ENCODE measurements at places on chromosomes 1 and 21.

- DNase-seq = no peak
These were observed 111.7 kb upstream of the KCNJ6 start for GRCh38 chr21:38027901-38028498.

DNA sequence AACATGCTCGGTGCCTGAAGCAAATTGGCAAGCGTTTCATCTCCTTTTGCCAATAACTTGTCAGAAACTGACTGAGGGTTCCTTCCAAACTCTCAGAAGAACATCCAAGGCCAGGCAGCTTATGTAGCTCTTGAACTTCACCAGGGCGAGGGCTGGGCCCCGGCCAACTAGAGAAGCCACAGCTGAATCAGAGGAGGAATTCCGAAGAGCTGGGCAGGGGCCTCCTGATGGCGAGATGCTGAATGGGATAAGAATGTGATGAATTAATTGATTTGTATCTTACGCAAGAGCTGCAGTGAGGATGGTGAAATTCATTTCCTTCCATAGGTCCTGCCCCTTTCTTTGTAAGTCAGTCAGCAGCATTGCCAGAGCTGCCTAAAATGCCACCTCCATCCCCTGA, 345.8 kb downstream of the KIF26B start:
- DNase-seq = no peak

- DNase-seq = no peak
These were observed 211.1 kb downstream of the LRRC40 start for GRCh38 chr1:69994241-69994640.

GRCh38 chr1:28508435-28508754, 2.6 kb downstream of the RCC1 start:
- peak; percentile 31 for DNase-seq

- no peak for DNase-seq
These were observed 5.8 kb upstream of the FUBP1 start for GRCh38 chr1:77984629-77985028.

DNA sequence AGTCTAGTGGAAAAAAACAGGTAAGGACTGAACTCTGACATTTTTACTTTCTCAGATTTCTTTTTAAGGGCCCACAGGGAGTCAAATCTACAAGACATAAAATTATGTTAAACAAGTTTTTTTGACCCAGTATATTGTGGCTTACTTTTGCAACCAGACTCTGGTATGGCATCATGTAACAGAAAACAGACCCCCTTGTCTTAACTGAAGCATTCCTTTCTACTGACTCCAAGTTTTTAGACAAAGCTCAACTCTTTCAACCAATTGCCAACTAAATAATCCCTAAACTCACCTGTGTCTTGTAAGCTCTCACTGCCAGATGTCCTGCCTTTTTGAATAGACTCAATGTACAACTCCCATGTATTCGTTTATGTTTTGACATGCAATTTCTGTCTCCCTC, 64.3 kb downstream of the FASLG start:
- DNase-seq = no peak

DNA sequence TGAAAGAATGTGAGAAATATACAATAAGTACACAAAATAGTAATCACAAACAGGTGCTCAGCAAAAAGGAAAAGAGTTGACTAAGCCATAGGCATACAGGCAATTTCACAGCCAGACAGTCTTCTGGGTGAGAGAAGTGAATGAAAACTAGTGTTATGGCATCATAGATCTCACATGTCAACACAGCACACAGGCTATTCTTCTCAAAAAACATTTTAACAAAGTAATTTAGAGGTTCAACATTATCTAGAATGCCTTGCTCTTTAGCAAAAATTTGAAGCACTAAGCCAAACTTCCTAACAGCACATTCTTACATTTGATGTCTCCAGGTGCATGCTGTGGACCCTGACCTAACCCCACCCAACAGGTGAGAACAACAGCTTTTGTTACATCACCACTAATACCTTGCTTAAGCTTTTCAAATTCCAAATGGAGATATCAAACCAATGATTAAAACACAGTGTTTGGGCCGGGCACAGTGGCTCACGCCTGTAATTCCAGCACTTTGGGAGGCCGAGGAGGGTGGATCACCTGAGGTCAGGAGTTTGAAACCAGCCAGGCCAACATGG, 30.5 kb downstream of the OTUD7B start:
- DNase-seq = no peak

DNA sequence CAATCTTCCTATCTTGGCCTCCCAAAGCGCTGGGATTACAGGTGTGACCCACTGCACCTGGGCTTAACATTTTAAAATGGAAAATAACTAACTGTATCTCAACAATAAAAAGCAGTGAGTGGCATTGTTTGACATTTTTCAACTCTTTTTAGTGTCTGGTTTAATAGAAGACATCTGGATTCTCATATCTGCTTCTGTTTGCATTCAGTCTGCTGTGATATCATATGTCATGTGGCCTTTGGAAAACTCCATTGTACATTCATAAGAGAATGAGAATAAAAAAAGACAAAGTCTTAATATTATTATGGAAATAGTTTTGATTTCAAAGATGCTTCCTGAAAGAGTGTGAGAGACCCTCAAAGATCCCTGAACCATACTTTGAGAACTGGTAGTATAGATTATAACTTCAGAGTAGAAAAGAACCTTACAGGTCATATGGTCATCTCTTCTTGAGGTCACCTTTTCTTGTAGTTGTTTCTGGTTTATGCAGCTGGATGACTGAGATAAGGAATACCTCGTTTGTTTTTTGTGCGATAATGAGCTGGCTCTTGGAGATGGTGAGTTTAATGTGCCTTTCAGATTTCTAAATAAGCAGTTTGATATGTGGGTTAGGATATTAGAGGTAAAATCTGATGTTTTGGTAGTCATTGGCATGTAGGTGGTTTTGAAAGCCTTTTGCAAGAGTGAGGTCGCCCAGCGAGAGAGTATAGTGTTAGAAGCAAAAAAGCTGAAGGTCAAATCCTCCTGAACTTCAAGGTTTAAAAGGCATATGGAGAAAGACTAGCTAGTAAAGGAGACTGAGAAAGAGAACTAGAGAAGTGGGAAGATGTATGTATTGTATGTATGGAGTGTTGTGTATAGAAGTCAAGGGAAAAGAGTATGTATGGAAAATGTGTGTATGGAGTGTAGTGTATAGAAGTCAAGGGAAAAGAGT, 17.2 kb downstream of the CEP350 start:
- no peak for DNase-seq

- no peak for DNase-seq
These were observed 2.1 kb upstream of the ATXN7L2 start for GRCh38 chr1:109481646-109482045.

- DNase-seq = no peak
These were observed 2.8 kb upstream of the HAPLN2 start for GRCh38 chr1:156616463-156616862.

GRCh38 chr1:230337266-230337665, 88.9 kb downstream of the PGBD5 start:
- no peak for DNase-seq

DNA sequence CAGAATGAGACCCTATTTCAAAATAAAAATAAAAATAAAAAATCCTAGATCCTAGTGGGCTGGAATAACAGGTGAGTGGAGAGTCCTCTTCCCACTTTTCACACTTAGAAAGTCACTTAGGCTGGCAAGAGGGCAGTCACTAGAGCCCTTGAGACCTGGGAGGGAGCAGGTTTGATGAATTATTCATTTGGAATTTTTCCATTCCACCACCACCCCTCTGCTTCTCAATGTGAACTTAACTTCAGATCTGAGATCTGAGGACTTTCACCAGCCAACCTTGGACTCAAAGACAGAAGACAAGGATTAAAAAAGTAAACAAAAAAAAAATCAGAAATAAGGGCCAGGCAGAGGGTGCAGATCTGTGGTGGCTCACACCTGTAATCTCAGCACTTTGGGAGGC, 16.5 kb downstream of the AKR7A3 start:
- no peak for DNase-seq

- no peak for DNase-seq
These were observed 162.9 kb upstream of the FGGY start for GRCh38 chr1:59133997-59134396.

GRCh38 chr1:112923959-112924349, 32.0 kb downstream of the SLC16A1 start:
- no peak for DNase-seq

GRCh38 chr1:180301135-180301742, 71.2 kb downstream of the LHX4 start:
- no peak for DNase-seq

GRCh38 chr1:8816264-8816663, 1.2 kb downstream of the RERE start:
- no peak for DNase-seq

GRCh38 chr1:34500451-34500850, 254.4 kb upstream of the GJB5 start:
- DNase-seq = no peak

DNA sequence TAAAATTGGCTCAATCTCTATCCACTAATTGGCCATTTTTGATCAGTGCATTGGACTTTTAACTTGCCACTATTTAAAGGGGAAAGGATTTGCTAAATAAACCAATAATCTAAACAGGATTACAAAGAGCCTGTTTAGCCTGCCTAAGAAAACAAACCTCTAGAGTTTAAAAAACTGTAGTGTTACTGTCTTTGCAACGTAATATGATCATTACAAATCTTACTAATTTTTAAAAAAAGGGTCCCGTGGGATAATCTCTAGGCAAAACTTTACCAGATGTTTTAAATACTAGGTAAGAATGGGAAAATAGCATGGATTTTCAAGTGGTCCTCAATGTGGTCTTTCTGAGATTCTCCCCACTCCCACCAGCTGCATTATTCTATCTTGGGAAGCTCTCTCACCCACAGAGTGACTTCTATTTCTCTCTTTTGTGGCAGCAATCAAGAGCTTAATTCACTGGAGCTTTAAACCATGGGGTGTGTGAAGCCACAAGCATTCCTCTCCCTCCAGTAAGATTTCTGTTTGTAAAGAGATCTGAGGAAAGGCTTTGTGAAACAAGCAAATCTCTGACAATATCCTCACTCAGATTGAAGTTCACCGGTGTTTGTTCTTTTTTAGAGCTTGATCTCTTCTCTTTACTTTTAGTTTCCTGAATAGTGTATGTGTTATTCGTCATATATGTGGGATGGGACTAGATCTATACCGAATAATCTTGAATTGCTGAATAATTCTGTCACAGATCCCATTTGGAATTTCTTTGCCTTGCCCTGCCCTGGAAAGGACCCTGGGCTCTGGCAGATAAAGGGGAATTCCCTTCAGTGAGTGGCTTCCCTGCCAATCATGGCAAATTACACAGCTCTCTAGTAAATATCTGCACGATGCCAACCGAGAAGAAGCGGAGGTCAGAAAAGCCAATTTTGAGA, 132.2 kb downstream of the TLR5 start:
- no peak for DNase-seq

GRCh38 chr1:61077676-61078541, 4.5 kb upstream of the NFIA start:
- peak; percentile 88 for DNase-seq
